K562 (cell line): ENCODE measurements at places on chromosomes 1 and 21.
A peak's percentile ranks its signal among the peaks of the same experiment; 100 is the strongest.

- H3K27ac ChIP-seq = no peak overlapping the region
- no peaks in the 10 kb centered on the region for H3K36me3 ChIP-seq
- DNase-seq = no peak
- no peak overlapping the region for H3K4me3 ChIP-seq
Measured at GRCh38 chr1:205986292-205986691, 16.9 kb downstream of the RAB7B start.

DNA sequence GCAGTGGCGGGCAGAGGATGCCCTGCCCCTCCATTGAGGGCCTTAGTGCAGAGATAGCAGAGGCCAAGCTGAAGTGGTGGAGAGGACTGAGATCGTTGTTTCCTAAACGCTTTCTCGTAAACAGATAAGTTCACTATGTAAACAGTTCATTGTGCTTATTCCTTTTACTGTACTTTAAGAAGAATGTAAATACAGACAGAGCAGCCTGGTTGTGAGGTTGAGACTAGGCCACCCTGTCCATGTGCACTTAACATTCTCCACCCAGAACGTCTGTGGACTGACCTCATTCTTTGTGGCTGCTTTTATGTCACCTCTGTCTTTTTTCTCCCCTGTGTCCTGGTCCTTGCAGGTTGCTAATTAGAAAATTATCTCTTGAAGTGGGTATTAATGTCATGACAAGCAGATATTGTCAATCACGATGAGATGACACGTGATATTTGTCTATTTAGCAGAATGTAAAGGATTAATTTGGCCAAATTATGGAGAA, 8.5 kb downstream of the CENPS start:
- no peak for DNase-seq
- H3K4me1 ChIP-seq = no peaks in the 10 kb centered on the region
- no peaks in the 10 kb centered on the region for H3K27me3 ChIP-seq
- no peaks in the 10 kb centered on the region for H3K36me3 ChIP-seq

DNA sequence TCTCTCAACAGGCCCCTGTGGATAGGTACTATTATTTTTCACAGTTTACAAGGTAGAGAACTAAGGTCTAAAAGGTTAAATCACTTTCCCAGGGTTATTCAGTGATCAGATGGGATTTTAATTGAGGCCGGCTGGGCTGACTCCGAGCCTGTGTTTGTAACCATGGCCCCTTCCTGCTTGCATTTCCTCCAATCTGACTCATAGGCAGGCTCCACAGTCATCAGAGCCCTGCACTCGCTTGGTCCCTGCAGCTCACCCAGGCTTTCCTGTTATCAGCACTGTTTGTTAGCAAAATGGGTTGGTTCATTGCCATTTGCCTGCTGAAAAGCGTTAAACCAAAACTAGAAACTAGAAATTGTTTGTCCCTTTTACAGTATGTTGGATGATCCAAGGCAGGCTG, 41.4 kb upstream of the LMX1A start:
- DNase-seq = no peak
- peaks cover 10% of the 10 kb centered on the region; the same call in 1 of the 3 replicates for H3K27me3 ChIP-seq
- H3K4me1 ChIP-seq = 0 out of 2 replicates have a peak, but pooled peaks cover 3% of the 10 kb centered on the region
- H3K4me3 ChIP-seq = no peak overlapping the region

DNA sequence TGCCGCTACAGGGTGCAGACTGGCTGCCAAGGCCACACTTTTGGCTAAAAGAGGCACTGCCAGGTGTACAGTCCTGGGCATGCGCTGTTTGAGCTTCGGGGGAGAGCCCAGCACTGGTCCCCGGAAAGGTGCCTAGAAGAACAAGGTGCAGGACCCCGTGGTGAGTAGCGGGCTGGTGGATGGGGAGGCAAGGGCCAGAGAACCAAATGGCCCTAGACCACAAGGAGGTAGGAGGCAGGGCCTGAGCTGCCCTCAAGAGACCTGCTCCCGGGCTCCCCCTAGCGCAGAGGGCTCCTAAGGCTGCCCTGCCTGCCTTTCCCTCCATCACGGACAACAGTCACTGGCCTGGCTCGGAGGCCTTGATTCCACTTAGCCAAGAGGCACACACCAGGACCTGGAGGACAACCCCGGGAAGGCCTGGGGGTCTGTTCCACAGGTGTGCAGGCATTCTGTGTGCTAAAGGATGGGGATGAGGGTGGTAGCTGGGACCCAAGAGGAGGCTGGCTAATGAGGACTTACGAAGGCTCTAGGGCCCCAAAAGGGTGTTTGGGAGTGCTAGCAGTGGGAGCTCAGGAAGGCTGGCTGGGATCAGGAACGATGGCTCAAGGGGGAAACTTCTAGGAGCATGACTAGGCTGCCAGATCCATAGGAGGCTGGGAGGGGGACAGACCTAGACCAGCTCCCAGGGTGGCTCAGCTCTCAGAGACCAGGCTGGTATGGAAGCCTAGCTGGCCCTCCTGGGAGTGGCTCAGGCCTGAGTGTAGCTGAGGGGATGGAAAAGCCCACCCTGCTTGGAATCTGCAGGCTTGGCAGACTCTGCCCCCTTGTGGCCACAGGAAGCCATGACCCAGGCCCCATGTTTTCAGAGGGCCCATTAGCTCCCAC, 742 bp downstream of the ARTN start:
- peak; percentile 88 for DNase-seq
- no peaks in the 10 kb centered on the region for H3K27me3 ChIP-seq
- H3K4me1 ChIP-seq = peaks cover 32% of the 10 kb centered on the region
- H3K27ac ChIP-seq = no peak overlapping the region
- peaks cover 4% of the 10 kb centered on the region; the same call in 2 of the 3 replicates for H3K36me3 ChIP-seq

DNA sequence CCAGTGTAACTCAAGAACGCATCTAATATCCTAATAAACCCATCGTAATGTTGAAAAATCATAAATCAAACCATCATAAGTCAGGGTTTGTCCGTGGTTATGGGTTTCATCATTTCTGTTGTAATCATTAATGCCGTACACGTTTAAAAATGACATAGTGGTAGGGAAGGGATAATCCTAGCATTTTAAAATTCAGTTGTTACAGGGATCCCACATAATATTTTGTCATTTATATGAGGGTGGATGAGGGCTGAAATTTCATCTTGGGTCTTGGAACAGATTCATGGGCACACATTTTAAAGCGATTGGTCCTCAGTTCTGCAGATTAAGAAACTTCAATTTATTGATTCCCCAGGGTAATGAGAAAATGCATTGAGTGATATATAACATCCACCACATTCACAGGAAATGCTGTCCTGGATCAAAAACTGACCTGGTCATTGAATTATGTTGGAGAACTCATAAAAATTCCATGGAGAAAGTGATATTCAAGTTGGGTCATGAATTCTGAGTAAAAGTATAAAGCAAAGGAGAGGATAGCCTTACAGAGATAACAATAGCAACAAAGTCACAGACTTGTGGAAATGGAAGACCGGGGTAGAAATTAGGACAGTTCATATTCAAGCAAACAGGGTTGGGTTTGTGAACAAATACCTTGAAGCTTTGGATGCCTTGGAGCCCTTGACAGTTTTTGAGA, 1527.3 kb upstream of the TPTE start:
- no peaks in the 10 kb centered on the region for H3K27me3 ChIP-seq
- H3K4me3 ChIP-seq = no peak overlapping the region
- H3K27ac ChIP-seq = no peak overlapping the region
- no peaks in the 10 kb centered on the region for H3K36me3 ChIP-seq
